ENCODE measurements at places on chromosomes 16 and 17. TPM values are rescaled to one million over a fixed set of nuclear protein-coding genes. Genes with fewer than 3 reads are reported as not detected.

GRCh38 chr17:29807520-29808361 lies 122.3 kb downstream of the SSH2 start:
- no peaks in the 10 kb centered on the region for H3K27me3 ChIP-seq
- no peak overlapping the region for H3K27ac ChIP-seq
- no peak overlapping the region for H3K4me3 ChIP-seq
- peak; percentile 76 for DNase-seq
- no peaks in the 10 kb centered on the region for H3K4me1 ChIP-seq

- DNase-seq, result no peak
- H3K4me3 ChIP-seq, result no peak overlapping the region
- no peak overlapping the region for H3K27ac ChIP-seq
- H3K4me1 ChIP-seq, result no peaks in the 10 kb centered on the region
- H3K36me3 ChIP-seq, result no peaks in the 10 kb centered on the region
- H3K27me3 ChIP-seq, result no peaks in the 10 kb centered on the region
Measured at GRCh38 chr17:34850964-34851363, 110.3 kb downstream of the CCT6B start.

DNA sequence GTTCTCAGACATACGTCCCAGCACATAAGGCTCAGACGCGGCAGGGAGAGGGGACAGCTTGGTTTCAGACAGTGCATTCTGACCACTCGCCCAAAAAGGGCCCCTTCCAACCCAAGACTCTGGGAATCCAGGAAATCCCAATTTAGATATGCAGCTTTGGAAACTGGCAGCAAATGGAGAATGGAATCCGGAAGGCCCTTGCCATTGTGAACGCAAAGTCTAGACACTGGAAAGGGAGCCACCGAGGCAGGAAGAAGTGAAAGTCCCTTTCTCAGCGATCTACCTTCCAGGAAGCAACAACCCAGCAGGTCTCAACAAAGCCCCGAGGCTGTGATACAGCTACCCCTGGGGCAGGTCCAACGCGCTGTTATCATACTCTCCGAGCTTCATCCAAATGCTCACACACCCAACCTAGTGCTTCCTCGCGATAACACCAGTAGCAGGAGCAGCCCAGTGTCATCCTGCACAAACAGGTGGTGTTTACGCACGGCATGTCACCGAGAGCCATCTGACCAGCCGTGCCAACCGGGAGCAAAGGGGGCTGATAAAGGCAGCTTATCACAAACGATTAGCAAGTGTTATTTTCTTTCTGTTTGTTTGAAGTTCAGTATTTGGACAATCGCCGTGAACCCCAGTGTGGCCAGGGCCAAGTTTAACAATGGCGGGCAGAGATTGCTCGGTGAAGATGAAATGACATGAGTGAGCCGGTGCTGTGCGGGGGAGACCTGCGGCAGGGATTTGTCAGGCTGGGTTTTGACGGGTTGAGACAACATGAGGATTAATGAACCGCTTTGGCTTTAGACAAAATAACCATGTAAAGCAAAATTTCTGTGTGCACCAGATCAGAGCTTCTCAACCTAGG lies 240.6 kb downstream of the FOXL1 start:
- H3K4me3 ChIP-seq, result no peak overlapping the region
- H3K36me3 ChIP-seq, result no peaks in the 10 kb centered on the region
- H3K4me1 ChIP-seq, result peaks cover 8% of the 10 kb centered on the region
- peak; percentile 17 for DNase-seq

DNA sequence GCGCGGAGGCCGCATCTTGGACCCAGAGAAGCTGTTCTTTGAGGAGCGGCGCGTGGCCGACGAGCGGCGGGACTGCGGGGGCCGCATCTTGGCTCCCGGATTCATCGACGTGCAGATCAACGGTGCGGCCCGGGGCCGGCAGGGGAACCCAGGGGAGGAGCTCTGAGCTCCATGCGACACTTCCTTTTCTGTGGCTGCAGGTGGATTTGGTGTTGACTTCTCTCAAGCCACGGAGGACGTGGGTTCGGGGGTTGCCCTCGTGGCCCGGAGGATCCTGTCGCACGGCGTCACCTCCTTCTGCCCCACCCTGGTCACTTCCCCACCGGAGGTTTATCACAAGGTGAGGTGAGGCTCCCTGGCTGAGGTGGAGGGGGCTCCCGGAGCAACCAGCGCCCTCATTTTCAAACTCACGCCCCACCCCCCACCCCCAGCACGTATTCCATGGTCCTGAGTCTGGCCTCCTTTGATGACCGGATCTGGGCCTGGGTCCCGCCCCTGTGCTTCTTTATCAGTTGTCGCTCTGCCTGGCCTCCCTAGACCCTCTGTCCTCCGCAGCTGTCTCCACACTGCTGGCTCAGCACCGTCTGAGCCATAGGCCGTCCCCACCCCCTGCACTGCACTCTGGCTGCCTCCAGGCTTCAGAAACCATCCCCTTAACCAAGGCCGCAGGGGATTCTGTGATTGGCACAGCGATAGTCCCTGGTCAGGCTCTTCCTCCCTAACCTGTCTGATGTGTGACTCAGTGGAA lies 787 bp downstream of the AMDHD2 start:
- peak overlapping the region; percentile 53 for H3K27ac ChIP-seq
- H3K4me3 ChIP-seq, result peak overlapping the region; percentile 23
- H3K4me1 ChIP-seq, result peaks cover 51% of the 10 kb centered on the region
- H3K27me3 ChIP-seq, result no peaks in the 10 kb centered on the region

DNA sequence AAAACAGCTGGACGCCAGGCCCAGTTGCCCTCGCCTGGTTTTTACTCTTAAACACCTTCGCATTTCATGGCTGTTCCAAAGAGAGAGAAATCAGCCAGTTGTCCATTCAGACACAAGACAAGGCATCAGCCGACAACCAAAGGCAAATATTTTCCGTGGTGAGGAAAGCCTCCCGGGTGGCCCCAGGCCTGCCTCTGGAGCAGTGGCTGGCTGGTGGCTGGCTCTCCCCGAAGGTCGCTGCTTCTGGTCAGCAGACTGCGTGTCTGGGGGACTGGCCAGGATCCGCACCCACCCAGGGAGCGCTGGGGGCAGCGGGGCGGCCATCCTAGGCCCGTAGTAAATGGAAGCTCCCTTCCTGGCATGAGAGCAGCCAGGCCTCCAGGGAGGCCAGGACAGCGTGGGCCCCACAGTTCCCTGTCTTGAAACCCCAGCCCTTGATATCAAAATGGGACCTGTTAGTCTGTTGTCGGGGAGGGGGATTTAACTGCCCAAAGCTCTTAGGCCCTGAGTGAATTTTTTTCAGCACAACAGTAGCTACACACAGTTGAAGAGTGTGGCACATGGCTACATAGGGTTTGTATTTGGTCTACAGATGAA lies 57.7 kb downstream of the SREBF1 start:
- peaks cover 50% of the 10 kb centered on the region for H3K4me1 ChIP-seq
- H3K36me3 ChIP-seq, result no peaks in the 10 kb centered on the region
- H3K4me3 ChIP-seq, result no peak overlapping the region
- no peak for DNase-seq
- peak overlapping the region; percentile 9 for H3K27ac ChIP-seq
- no peaks in the 10 kb centered on the region for H3K27me3 ChIP-seq

DNA sequence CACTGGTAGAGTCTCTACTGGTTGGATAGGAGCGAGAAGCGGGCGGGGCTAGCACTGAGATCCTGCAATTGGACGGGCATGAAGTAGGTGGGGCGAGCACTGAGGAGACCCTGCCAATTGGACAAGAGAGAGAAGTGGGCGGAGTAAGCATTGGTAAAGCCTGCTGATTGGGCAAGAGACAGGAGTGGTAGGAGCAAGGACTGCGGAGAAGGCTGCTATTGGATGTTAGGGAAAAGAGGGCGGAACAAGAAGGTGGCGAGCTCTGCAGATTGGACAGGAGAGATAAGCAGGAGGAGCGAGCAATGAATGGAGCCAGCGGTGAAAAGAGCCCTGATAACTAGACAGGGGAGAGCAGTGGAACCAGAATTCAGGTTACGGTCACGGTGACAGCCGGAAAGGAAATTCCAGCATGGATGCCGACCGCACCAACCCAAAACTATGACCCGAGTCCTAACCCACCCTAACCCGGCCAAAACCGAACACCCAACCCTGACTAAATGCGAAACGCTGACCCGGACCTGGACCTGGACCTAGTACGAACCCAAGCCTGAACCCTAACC lies 4.8 kb downstream of the SCGB1C2 start:
- peak; percentile 46 for DNase-seq
- no peak overlapping the region for H3K4me3 ChIP-seq
- H3K36me3 ChIP-seq, result no peaks in the 10 kb centered on the region
- no peaks in the 10 kb centered on the region for H3K27me3 ChIP-seq
- no peak overlapping the region for H3K27ac ChIP-seq

DNA sequence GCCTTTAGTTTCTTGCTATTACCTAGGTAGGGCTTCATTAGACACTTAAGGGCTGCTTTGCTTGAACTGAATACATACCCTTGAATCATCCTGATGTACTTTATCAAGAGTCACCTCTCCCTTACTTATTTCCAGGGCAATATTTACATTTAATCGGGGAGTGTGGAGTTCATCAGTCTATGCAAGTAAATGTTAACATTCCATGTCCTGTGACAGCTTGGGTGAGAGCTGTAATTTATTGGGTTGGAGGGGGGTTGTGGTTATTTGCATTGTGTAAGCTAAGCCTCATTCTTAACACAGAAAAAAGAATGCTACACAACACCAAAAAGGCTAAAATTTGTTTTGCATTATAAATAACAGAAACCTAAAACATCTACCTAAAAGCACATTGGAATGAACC lies 16.7 kb downstream of the KCNJ16 start:
- no peaks in the 10 kb centered on the region for H3K27me3 ChIP-seq
- peaks cover 20% of the 10 kb centered on the region for H3K4me1 ChIP-seq
- H3K27ac ChIP-seq, result no peak overlapping the region
- no peak overlapping the region for H3K4me3 ChIP-seq
- no peaks in the 10 kb centered on the region for H3K36me3 ChIP-seq

GRCh38 chr17:77867308-77867781 lies 91.2 kb upstream of the TNRC6C start:
- H3K36me3 ChIP-seq, result no peaks in the 10 kb centered on the region
- no peak for DNase-seq

DNA sequence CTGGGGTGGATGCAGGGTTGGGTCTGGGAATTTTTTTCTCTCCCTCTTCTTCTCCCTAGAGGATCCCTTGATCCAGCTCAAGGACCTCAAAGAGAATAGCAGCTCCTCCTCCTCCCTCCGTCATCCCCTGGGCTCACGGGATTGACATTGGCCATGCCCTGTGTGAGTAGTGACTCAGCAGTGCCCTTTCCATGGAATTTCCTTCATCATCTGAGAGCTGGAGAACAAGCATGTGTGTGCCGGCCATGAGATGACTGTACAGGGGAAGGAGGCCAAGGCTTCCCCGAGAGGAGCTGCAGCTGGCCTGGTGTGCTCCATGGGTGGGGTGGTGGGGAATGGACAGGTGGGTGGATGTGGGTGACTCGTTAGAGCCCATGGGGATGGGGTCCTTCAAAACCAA lies 8.9 kb upstream of the WSCD1 start:
- no peaks in the 10 kb centered on the region for H3K27me3 ChIP-seq
- no peak overlapping the region for H3K4me3 ChIP-seq
- no peaks in the 10 kb centered on the region for H3K36me3 ChIP-seq
- H3K27ac ChIP-seq, result no peak overlapping the region
- no peak for DNase-seq

DNA sequence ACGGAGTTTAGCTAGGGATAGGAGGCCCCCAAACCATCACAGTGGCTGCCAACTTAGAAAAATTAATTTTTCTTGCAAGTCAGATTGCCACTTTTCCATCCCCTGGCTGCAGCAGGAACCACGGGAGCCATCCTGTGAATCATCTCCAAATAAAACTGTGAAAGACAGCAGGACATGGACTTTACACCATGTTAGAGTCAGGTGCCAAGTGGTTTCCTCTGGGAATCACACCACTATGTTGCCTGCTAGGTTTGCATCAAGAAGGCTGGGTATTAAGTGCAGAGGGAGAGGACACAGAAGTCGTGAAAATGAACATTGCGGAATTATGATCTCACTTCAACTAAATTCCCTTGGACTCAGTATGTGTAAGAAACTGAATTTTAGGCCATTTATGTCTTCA lies 471.3 kb upstream of the GOT2 start:
- no peak for DNase-seq
- H3K4me3 ChIP-seq, result no peak overlapping the region
- no peaks in the 10 kb centered on the region for H3K4me1 ChIP-seq

- no peak overlapping the region for H3K4me3 ChIP-seq
- peaks cover 12% of the 10 kb centered on the region for H3K4me1 ChIP-seq
- no peak for DNase-seq
- H3K27ac ChIP-seq, result no peak overlapping the region
Measured at GRCh38 chr16:51138178-51138577, 12.9 kb downstream of the SALL1 start.

DNA sequence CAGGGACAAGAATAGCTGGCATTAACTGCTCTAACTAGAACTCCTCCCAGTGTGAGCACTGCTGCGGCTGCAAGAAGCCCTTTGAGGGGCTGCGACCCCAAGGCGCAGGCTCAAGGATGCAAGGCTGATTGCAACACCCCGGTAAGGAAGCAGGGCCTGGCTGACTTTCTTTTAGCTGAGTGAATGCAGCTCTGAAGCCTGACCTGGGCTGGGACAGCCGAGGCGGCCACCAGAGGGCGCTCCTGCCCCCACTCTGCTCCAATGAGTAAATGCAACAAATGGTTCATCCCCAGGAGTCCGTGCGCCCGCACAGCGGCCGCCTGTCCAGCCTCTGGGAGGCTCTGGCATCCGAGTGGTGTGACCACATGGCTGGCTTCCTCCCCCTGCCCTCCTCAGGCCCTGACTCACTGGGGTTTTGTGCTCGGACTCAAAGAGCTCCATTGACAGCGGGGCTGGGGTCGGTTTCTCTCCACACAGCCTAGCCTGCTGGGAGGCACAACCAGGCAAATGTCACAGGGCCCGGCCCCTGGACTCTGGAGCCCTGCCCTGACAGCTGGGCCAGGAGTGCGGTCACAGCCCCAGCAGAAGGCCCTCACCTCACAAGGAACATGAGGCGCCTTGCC lies at the start of gene SMIM5:
SMIM5 (plus strand) TSS at position 572 of the 623 bp plus-strand sequence. CDS start 6,768 bp downstream, outside the sequence.
- H3K4me3 ChIP-seq, result no peak within 1 kb of the TSS
- no peaks in the 10 kb centered on the region for H3K27me3 ChIP-seq
- peak within 1 kb of the TSS; percentile 75 for H3K27ac ChIP-seq
- H3K36me3 ChIP-seq, result no peaks in the 10 kb centered on the region

GRCh38 chr16:55323637-55324271 lies at the start of gene IRX6:
Gene IRX6 (plus strand): TSS chr16:55324203. CDS start chr16:55325092, 889 bp downstream.
- no peak within 1 kb of the TSS for H3K27ac ChIP-seq
- DNase-seq, result no peak
- peaks cover 34% of the 10 kb centered on the region for H3K4me1 ChIP-seq
- H3K27me3 ChIP-seq, result peaks cover 15% of the 10 kb centered on the region
- no peak within 1 kb of the TSS for H3K4me3 ChIP-seq

DNA sequence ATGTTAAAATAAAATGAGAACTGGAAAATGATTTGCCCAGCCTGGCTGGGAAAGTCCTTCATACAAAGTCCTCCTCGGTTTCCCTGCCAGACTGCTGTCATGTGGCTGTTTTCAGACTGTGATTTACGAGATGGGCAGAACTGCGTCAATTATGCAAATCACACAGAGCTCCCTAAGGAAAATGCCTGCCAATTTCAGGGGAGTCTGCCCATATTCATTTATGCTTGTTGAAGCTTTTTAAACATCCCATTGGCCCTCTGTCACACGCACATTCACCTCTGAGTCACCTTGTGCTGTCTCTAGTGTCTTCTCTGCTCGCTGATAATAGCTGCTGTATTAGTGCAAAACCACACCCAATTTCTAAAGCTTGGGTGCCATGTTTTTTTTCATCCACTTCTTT lies 81.7 kb upstream of the FAM20A start:
- no peak for DNase-seq
- no peaks in the 10 kb centered on the region for H3K27me3 ChIP-seq
- no peaks in the 10 kb centered on the region for H3K4me1 ChIP-seq
- H3K27ac ChIP-seq, result no peak overlapping the region

Gene KRT38
- total RNA-seq, result not detected

Gene RRAD
- total RNA-seq, result not detected

Gene GUCY2D
- not detected for total RNA-seq

Gene FBXO39
- total RNA-seq, result not detected

Gene CYB5D1
- 16.5 TPM for total RNA-seq

Gene RBFOX1
- not detected for total RNA-seq
